Femur (tissue), 1 donor: ENCODE measurements at places on chromosomes 16 and 17.
A peak's percentile ranks its signal among the peaks of the same experiment; 100 is the strongest.

DNA sequence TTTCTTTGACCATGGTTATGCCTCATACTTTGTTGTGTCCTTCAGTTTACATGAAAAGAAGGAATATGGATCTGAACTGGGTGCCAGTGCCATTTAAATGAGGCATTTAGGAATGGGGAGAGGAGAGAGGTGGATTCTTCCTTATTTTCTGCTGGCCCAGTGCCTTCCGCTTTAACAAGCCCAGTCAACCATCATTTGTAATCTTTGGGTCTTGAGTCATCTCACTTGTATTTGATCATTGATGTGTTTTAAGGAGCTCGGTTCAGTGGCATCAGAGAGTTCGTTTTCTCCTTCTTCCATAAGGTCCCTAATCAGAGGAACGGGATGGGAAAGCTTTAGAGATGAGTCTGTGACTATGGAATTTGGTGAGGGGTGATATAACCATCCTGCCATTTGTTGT is 334.9 kb downstream of the WWOX start:
- no peak for DNase-seq

DNA sequence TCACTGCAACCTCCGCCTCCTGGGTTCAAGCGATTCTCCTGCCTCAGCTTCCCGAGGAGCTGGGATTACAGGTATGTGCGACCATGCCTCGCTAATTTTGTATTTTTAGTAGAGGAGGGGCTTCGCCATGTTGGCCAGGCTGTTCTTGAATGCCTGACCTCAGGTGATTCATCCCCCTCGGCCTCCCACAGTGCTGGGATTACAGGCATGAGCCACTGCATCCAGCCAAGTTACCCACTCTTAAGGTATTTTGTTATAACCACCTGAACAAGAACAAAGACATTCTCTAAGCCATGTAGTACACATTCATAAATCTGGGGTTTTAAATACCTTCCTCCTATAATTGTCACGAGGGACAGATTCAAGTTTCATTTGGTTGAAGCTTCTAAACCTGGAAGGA is 12.3 kb upstream of the TMEM170A start:
- DNase-seq = no peak

DNA sequence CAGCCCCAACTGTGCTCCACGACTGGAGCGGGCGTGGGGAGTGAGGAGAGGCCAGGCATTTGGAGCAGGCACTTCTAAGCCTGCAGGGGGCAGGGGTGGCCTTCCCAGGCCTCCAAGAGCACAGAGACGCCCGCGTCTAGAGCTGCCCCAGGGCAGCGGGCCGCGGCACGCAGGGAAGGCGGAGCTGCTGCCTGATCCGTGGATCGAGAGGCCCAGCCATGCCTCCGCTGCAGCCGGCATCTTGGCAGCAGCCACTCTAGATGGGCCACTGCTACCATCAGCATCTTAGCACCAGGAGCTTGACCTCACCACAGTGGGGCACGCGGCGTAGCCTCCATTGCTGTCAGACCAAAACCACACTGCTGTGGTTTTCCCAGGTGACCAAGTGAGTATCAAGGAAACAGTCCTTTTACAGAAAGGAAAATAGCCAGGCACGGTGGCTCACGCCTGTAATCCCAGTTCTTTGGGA is 20.4 kb upstream of the WDR45B start:
- DNase-seq = peak; percentile 67

DNA sequence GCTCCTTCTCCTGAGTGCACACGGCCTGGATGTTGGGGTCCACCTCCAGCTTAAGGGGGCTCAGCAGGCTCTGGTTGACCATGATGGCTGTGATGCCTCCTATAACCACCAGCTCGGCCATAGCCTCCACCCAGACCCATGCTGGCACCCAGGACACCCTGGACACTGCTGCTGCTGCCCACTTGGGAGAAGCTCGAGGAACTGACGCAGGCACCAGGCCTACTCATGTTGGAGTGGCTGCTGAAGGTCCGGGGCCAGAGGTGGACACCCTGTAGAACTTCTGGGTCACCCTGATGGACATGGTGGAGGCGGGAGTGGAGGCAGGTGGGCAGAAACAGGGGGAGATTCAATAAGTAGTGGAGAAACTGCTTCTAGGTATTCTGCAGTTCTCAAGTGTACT is 28.0 kb downstream of the IKZF3 start:
- no peak for DNase-seq

- peak; percentile 81 for DNase-seq
Measured at GRCh38 chr17:64146418-64147109, 16.6 kb upstream of the ERN1 start.

- no peak for DNase-seq
Measured at GRCh38 chr17:34299027-34299426, 13.5 kb downstream of the CCL11 start.

- no peak for DNase-seq
Measured at GRCh38 chr16:67969254-67970039, 1.0 kb upstream of the SLC12A4 start.

- no peak for DNase-seq
Measured at GRCh38 chr17:29032857-29033197, 10.1 kb upstream of the PIPOX start.

- no peak for DNase-seq
Measured at GRCh38 chr16:17836868-17837602, 366.3 kb upstream of the XYLT1 start.

- no peak for DNase-seq
Measured at GRCh38 chr17:68581863-68582645, 19.1 kb downstream of the FAM20A start.

- DNase-seq = no peak
Measured at GRCh38 chr16:27195941-27196595, 7.3 kb upstream of the KDM8 start.

DNA sequence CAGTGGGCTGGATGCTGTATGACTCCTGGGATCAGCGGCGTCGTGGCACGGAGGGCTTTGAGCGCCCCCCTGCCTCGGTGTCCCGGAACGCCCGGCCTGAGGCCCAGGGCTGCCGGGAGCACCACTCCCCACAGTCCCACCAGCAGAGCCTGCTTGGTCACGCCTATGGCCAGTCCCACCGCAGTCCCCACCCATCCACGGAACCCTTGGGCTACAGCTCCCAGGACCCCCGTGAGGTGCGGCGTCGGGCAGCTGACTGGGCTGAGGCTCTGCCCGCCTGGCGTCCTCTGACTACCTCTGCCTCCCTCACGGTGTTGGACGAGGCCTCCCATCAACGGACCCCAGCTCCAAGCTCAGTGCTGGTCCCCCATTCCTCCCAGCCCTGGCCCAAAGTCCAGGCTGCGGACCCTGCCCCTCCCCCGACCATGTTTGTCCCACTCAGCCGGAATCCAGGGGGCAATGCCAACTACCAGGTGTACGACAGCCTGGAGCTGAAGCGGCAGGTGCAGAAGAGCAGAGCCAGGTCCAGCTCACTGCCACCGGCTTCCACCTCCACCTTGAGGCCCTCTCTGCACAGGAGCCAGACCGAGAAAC is 1.6 kb downstream of the SPEM2 start:
- DNase-seq = no peak

- DNase-seq = peak; percentile 26
Measured at GRCh38 chr17:19583871-19584270, 50.2 kb downstream of the SLC47A1 start.

DNA sequence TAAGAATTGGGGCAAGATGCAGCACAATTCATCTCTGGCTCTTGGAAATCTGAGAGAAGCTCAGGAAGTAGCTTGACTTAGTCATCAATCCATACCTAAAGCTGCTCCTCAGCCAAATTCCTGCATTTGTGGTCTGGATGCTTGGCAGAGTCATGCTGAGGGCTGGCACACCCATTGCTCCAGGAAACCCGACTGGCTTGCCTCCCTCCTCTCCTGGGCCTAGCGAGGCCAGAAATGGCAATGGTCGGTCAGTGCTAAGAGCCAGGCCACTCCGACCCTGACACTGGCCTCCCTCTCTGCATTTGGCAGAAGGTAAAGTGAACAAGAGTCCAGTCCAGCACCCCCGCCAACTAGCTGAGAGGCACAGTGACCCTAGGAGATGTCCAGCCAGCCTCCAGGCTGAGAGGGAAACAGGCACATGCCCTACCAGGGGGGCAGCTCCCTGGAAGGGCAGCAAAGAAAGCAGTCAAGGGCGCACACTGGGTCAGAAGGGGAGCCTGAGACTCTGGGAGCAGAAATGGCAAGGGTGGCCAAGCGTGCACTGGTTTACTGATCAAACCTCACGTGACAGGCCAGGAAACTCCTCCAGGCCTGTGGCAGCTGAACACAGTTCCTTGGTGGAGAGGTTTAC is 10.0 kb downstream of the POLDIP2 start:
- no peak for DNase-seq

DNA sequence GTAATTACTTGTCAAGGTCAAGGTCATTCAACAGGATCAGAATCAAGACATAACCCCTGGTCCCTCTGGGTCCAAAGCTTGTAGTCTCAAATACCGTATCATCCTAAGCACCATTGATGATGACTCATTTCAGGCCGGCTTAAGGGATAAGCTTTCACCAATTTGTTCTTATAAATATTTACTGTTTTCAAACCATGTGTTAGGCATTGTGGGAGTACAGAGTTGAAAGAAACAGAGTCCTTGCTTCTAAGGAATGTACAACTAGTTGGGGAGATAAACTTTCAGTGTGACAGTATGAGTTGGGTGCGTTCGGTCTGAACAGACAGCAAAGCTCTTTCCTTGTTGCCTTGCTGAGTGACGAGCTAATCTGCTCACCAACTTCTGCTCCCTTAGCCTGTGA is 183.5 kb upstream of the MAF start:
- DNase-seq = no peak

DNA sequence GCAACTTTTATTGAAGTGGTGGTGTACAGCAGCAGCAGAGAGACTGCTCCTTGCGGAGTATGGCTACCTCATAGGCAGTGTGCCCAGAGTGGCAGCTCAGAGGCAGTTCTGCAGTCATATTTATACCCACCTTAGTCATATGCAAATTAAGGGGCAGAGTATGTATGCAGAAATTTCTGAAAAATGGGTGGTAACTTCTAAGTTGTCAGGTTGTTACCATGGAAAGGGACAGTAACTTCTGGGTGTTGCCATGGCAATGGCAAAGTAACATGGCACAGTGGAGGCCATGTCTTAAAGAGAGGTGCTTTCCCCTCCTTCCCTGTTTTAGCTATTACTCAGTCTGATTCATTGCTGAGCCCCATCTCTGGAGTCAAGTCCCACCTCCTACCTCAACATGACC is 53.4 kb downstream of the MEOX1 start:
- no peak for DNase-seq

- no peak for DNase-seq
Measured at GRCh38 chr17:66542129-66542966, 239.9 kb downstream of the PRKCA start.

GRCh38 chr17:28706471-28707338 is 5.0 kb downstream of the PROCA1 start:
- no peak for DNase-seq

DNA sequence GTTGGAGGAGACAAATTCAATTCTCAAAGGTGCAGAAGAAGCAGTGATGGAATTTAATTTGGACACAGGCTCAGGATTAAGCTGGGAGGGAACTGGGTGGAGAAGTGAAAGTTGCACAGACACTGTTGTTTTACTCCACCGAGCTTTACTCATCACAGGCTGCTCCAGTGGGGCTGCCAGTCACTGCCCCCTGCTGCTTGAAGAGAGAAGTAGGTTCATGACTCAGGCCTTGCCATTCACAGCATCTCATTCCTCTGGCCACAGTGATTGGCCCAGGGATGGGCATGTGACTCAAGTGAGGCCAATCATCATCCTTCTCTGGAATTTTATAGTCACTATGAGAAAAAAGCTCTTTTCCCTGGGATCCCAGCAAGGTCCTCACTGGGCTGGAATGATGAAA is 11.8 kb downstream of the GNAO1 start:
- no peak for DNase-seq

DNA sequence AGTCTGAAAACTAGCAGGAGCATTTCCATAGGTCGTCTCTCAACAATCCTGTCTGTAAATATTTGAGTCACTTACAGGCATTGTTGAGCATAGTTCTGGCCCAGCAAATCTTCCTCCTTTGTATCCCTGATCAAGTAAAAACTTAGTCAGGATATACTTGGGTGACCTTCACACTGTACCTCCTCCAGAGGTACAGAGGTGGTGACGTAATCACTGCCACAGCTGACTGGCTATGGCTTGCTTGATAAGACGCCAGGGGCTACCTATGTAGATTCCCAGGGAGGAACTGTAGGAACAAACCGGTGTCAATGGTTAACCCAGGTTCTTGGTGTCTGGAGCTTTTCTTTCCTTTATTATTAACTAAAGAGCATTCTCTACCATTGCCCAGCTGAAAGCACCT is at the start of gene KCNJ16:
Gene KCNJ16 (plus strand): TSS at position 270 of the 400 bp plus-strand sequence. CDS start 56,863 bp downstream, outside the sequence.
- DNase-seq = no peak

- no peak for DNase-seq
Measured at GRCh38 chr17:76588182-76588581, 2.5 kb upstream of the ST6GALNAC2 start.

DNA sequence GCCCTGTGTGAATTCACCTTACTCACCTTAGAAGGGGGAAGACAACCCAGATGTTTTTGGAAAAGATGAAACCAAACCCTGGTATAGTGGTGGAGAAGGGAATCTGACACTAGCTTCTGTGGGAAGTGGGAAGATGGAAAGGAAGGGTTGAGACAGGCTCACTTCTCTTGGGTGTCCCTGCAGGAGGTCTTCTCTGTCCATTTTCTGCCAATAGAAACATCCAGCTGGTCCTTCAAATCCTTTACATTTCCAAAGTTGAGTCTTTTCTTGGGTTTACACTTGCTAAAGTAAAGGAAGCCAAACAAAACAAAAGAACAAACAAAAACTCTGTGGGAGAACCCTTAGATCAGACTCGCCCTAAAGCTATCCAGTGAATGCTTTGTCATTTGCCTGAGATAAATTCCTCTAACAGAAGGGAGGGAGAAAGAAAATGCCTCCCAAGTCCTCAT is 10.2 kb downstream of the HOXB1 start:
- no peak for DNase-seq

- no peak for DNase-seq
Measured at GRCh38 chr17:63480826-63481487, 4.1 kb downstream of the ACE start.

DNA sequence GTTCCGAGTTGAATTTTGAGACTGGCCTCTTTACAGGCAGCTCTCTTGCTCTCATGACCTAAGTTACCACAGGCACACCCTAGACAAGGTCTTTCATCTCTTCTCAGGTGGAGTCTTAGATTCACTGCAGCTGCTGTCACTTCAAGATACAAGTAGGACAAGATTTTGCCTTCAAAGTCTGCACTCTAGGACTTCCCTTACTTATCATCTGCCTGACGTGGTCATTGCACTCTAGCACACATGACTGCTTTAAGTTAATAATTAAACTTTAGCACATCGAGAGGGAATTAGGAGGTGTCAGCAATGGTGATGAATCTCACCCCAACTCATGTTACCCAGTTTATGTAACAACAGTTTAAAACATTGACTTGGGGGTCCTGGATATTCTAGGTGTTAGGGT is 25.6 kb downstream of the RNF135 start:
- no peak for DNase-seq

- peak; percentile 83 for DNase-seq
Measured at GRCh38 chr17:7440834-7441195, 1.5 kb downstream of the FGF11 start.
